Esophagus squamous epithelium (tissue), 5 donors: ENCODE measurements at places on chromosomes 3 and 15.

- no peak for DNase-seq
These were observed 668 bp downstream of the THRB start for GRCh38 chr3:24493746-24494617.

DNA sequence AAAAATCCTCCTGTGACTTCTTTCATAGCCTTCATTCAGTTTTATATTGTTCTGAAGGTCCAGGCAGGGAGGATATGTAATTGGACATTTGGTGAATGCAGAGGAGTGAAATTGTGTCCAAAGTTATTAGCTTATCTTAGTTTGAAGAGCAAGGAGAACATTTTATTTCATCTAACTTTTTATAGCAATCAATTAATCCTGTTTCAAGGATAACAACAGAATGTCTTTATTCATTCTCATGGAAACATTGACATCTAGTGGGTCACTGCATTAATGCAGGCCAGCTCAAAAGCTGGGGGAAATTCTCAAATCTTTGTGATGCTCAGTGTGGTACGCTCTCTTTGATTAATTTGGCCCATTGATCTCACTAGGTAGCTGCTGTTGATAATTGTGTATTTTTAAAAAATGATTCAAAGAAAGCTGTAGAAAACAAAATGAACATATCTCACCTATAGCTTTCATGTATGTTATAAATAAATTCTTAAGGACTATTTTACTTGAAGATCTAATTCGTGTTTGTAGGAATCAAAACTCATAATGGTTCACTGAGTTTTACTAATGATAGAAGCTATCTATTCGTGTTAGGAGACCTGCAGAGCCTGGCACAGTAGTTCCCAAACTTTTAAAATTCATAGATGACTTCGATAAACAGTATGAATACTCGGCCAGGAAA lies 150.8 kb upstream of the KCNMB2 start:
- DNase-seq, result no peak

GRCh38 chr15:94185547-94186236 lies 45.7 kb upstream of the MCTP2 start:
- DNase-seq, result no peak

DNA sequence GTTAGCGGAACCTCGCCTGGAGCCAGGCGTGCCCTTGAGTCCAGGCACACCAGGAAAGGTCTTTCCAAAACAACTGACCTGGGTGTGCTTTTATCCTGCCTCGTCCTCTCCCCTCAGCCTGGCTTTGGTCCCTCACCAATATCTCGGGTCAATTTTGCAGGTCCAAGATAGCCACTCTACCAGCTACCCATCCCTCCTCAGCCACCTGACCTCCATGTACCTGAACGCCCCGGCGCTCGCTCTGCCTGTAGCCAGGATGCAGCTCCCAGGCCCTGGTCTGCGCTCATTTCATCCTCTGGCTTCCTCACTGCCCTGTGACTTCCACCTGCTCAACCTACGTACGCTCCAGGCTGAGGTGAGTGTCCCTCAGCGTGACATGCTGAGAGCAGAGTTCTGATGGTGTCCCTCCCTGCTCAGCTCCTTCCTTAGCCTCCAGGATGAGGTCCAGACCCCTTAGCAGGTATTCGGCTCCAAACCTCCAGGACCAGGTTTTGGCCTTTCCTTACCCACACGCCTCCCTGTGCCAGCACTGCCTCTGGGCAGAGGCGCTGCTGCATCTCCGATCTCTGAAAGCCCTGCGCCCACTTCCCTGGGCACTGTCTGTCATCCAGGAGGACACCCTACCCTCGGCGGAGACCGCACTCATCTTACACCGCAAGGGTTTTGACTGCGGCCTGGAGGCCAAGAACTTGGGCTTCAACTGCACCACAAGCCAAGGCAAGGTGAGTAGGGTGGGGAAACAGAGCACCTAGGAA lies 14.1 kb downstream of the HDDC3 start:
- no peak for DNase-seq

DNA sequence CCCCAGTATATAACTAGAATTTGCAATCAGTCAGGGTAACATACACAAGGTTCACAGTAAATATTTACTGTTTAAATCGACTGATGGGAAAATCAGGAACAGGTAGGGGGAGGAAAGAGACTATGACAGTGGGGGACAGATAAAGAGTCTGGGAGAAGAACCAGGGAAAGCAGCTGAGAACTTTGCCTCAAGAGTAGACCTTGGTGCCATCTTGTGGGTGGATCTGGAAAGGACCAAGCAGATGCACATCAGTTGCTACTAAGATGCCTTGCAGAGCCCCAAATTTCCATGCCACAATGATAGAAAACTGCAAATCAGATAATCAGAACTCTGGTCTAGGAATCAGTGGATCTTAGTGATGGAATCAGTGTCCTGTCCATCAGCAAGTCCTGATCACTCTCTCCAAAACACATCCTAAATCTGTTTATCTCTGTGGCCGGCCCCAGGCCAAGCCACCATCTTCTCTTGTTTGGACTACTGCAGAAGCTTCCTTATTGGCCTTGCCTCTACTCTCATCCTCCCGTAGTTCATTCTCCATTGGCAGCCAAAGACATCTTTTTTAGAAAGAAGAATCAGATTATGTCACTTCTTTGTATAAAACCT lies 62.7 kb downstream of the PDE8A start:
- DNase-seq, result no peak

DNA sequence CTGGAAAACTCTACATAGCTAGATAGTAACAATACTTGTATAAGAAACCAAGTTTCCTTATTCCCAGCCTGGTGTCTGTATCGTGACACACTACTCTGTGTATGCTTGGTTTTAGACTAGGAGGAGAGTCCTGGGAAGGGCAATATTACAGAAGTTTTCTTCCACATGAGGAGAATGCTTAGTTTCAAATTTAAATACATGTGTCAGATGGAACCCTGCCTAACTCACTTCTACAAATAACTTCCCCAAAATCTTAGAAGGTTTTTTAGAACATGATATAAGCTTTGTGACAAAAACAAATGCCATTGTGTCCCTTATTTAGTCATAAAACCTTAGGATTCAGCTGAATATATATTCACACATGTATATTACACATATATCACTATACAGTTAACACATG lies 7.2 kb upstream of the IL20RB start:
- DNase-seq, result no peak

DNA sequence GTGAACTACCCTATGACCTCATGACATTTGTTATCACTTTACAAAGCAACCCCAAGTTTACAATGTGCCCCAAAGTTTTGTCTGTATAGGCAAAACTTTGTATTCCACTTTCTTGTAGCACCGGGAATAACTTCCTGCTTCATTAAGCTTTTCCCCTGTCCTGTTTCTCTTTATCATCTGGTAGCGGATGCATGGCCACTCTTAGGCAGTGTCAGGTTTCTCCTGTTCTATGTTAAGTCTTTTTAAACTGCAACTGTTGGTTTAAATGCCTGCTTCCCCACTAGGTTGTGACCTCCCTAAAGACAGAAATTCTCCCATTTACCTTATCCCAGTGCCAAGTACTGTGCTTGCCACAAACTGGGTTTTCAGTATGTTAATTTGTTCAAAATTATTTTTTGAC lies 433.6 kb upstream of the DPH6 start:
- no peak for DNase-seq

- DNase-seq, result no peak
These were observed 30.2 kb downstream of the TM2D3 start for GRCh38 chr15:101621961-101622360.

DNA sequence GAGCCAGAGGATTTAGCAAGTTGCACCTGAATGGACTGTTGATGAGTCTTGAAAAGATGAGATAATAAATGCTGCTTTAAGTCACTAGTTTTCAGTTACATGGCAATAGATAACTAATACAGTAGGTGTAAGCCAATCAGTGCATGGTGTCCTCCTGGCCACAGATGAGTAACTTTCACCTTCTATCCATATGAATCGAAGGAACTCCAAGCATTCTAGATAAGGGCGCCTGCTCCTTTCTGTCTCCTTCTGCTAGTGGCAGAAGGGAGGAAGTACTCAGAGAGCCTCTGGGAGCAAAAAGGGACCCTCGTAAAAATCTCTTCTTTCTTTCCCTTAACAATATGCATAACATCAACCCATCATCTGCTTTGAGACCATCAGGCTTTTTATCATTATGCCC lies 37.3 kb downstream of the TM6SF1 start:
- no peak for DNase-seq

DNA sequence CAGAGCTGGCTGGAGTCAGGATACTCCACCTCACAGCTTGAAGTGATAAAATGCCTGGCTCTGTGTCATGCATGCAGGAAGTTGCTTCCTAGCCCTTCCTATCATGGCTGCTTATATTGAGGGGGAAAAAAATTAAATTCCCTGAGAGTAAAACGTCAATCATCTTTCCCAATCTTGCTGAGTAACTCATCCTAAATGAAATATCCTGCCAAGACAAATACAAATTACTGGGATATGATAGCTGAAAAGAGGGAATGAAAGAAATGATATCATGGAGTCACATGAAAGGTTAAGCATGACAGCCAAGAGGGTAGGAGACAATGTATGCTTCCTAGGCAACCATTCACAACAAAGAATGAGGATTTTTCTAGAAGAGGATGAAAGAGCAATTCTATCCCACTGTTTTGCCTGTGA lies 110.6 kb downstream of the ABI3BP start:
- DNase-seq, result no peak

DNA sequence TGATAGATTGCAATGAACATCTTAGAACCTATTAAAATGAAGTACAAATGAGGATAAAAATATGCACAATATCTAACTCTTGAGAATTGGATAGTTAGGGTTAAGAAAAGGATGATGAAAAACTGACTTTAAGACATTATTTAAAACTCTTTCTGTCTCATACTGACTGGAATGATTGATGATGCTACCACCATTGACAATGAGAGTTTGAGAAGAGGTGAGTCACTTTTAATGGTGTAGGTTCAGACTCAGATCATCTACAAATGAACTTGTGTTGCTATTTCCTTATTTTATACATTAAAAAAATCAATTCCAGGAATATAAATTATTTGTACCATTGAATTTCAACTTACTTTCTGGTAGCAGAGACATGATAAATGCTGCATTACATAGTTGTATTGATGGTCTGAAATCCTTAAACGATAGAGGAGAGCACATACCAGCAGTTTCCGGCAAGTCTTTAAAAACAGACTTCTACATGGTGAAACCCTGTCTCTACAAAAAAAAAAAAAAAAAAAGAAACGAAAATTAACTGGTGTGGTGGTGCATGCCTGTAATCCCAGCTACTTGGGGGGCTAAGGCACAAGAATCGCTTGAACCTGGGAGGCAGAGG lies 409.0 kb downstream of the OTOL1 start:
- no peak for DNase-seq

GRCh38 chr15:73072894-73073293 lies 20.6 kb downstream of the NEO1 start:
- no peak for DNase-seq

GRCh38 chr3:39147711-39148434 lies 5.5 kb downstream of the CSRNP1 start:
- DNase-seq, result no peak

GRCh38 chr15:91281947-91282346 lies 181.9 kb downstream of the SV2B start:
- DNase-seq, result no peak

DNA sequence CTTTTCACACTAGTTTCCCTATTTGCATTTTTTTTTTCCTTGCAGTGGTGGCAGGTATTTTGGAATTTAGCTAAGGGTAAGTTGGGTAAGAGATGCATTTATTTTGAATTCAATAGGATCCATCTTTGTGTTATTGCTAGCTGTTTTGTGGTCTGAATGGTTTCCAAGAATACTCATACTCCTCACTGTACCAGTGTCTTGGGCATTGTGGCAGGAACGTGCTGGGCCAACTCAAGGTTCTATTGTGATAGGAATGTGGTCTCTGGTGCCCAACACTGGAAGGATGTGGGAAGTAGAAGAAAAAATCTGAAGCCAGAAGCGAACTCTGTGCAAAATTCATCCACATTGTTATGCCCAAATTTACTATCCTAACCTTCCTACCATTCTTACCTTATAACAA lies 135.6 kb downstream of the RBMS3 start:
- no peak for DNase-seq

- DNase-seq, result no peak
These were observed 4.1 kb upstream of the GPD1L start for GRCh38 chr3:32102289-32102688.

DNA sequence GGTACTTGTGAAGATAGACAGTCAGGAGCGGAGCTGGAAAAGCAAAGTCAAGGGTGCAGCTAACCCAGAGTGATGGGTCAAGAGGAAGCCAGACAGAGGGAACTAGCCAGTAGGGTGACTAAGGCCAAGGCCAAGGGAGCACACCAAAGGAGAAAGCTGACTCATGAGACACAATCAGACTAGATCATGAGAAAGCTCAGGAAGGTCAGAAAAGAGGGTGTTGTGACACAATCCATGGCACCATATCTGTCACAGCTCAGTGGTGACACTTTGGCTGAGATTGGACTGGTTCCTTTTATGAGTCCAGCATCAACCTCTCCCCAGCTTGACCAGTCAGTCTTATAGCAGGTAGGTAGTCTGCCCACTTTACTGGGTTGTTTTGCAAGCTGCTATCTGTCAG lies 22.2 kb downstream of the P2RY1 start:
- no peak for DNase-seq

DNA sequence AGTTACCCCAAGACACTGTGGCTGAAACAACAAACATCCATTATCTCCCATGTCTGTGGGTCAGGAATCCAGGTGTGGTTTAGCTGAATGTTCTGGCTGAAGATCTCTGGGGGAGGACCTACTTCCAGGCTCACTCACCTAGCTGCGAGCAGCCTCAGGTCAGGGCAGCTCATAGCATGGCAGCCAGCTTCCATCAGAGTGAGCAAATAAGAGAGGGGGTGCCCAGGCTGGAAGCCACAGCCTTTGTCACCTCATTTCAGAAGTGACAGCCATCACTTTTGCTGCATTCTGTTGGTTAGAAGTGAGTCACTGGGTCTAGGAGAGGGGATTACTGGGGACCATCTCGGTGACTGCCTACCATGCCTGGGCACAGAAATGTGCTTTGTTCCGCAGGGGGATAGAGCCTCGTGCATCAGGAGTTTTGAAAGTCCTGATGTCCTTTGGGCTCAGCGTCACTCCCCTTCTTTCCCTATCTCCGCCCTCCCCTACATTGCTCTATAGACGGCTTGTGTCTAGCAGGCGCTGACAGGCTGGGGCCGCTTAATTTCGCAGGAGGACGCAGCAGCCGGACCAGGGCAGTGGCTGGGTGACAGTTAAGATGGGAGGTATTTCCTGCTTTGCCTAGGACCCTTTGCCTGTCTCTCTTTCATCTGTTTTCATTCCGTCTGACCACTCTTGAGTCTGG lies 25.4 kb downstream of the TGM4 start:
- no peak for DNase-seq

DNA sequence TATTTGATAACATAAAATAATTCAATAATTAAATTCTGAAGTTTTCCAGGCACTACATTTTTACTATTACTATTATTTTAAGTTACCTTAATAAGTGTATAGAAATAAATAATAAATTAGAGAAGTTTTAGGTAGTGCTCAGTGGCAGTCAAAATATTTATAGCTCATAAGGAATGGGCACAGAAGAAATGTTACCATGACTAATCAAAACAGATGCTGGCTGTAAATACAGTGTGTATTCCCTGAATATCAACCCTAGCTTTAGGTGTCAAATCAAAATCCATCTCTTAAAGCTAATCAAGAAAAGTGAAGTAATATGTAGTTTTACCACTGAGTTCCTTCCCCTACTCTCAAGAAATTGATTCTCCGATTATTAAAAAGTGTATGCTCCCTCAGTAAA lies 35.5 kb downstream of the ZBTB20 start:
- no peak for DNase-seq
